HuH-7.5 (cell line): ENCODE measurements at places on chromosomes 1 and 21.

DNA sequence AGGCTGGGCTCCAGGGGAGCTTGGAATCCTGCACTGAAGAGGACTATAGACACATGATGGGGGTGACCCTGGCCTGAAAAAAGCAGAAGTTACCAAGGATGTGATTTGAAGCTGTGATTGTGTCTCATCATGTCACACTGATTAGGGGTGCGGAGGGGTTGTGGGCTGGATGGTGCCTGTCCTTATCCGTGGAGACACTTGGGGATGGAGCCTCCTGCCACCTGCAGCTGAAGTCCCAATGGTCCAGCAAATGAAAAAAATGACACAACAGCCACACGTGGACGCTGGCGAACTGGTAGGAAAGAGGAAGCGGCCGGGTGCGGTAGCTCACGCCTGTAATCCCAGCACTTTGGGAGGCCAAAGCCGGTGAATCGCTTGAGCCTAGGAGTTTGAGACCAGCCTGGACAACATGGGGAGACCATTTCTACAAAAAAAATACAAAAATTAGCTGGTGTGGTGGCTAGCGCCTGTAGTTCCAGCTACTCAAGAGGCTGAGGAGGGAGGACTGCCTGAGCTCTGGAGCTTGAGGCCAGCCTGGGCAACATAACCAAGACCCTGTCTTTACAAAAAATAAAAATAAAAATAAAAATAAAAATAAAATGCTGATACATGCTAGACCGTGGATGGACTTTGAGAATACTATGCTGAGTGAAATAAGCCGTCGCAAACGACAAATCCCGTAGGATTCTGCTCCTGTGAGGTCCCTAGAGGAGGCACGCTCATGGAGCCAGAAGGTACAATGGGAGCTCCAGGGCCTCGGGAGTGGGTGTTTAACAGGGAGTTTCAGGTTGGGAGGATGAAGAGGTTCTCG is 838 bp upstream of the IBA57 start:
- DNase-seq: no peak

GRCh38 chr1:198651650-198652400 is 13.0 kb downstream of the PTPRC start:
- no peak for DNase-seq

GRCh38 chr1:9425859-9426258 is 113.4 kb upstream of the SLC25A33 start:
- DNase-seq: no peak

DNA sequence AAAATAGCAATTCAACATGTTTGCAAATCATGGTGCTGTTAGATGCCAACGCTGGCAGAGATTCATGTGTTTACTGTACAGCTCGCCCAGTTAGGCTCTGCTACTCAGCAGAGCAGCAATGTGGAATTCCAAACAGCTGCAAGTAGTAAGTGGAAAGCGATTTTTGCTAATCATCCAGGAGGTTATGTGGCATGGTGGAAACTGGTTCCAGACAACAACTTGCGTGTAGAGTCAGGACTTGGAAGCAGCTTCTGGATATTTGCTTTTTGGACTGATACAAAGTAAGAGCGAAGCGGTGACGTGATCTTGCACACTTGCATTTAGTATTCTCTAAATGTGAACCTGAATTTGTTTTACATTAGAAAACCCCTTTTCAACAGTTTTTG is 27.1 kb upstream of the HHAT start:
- DNase-seq: no peak

GRCh38 chr1:119254067-119254720 is 113.7 kb upstream of the WARS2 start:
- DNase-seq: peak; percentile 6

- DNase-seq: no peak
Measured at GRCh38 chr1:192575499-192576189, at the start of gene RGS1. TSS of gene RGS1 (plus strand) at chr1:192575773. CDS start at chr1:192575793, 20 bp downstream.

DNA sequence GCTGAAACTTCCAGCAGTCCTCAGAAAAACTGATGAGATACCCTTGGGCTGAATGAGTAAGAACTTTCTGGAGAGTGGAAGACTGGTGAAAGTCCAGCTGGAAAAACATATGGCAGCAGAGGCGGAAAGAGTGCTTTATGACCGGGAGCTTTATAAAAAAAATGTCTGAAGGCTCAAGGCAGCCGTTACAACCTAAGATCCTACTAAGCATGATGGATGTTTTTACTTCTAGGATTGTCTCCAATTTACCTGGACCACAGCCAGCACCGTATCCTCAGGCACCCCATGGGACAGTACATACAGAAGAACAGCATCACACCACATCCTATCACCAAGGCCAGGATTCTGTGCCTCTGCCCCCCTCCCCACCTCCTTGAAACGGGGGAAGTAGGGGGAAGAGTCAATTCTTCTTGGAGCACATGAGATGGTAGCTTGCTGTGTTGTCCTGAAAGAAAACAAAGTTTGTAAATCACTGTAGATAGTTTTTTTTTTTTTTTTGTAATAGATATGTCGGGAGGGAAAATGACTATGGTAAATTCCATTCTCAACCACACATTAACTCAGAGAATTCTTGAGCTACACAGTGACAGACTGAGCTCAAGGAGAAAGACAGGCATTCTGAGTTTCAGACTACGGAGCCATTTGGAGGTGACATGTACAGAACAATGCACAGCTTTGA is 11.8 kb upstream of the IRF2BP2 start:
- DNase-seq: no peak

- DNase-seq: no peak
Measured at GRCh38 chr1:10459184-10459583, 9.4 kb downstream of the CORT start.

DNA sequence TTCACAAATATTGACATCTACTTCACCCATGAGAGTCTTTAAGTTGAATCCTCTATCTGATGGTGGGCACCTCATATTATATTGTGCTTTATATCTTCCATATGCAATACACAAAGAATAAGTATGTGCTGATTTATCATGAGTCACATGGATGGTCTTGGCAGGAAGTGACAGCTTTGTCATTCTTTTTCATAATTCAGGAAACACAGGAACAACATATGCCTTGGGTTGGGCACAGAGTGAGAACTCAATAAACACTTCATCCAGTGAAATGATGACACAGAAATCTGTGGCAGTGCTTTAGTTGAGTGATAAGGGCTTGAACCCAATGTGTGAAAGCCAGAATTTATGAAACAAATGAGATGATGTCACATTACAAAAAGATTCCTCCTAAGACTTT is 41.2 kb downstream of the GADD45A start:
- DNase-seq: no peak

DNA sequence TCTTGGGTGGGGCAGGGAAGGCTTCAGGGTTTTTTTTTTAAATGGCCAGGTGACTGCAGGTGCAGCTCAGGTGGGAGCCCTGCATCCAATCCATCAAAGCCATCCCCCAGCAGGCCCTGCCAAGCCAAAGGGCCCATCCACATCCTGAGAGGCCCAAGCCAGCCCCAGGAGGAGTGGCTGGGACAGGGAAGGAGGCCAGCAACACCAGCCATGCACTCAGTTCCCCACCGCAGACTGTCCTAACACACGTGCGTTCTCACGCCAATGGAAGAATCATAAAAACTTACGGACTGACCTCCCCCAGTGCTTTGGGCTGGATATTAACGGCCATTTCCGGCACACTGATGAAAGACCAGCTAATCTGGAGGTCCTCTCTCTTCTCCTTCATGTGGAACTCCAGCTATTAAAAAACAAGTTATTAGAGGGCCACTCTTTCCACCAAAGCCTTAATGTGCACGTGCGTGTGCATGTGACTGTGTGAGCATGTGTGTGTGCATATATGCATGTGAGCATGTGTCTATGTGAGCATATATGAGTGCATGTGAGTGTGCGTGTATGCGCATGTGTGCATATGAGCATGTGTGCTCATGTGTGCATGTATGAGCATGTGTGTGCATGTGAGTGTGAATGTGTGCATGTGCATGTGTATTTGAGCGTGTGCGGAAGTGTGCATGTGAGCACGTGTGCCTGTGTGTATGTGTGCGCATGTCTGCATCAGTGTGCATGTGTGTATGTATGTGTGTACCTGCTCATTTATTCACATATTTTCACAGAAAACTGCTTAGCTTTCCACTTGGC is 35.1 kb downstream of the C2CD2 start:
- no peak for DNase-seq

DNA sequence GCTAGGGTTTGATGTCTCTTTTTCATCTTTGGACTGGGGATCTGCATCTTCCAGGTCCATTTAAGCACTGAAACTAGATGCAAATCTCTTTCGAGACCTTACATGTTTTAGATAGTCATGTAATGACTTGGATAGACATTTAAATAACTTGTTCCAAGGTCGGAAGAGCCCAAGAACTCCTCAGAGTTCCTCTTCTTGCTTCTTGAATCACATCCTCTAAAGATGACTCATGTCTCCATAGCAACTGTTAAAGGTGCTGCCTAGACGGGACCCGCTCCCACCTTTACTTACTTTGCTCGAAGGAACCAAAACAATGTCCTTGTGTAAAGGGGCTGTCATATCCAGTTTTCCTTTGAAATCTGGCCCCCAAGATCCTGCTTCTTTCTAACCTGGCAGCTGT is 130.0 kb downstream of the EDEM3 start:
- DNase-seq: no peak

GRCh38 chr1:15680131-15680530 is 4.0 kb upstream of the PLEKHM2 start:
- DNase-seq: no peak

GRCh38 chr1:58391056-58391455 is 155.5 kb downstream of the OMA1 start:
- DNase-seq: no peak

DNA sequence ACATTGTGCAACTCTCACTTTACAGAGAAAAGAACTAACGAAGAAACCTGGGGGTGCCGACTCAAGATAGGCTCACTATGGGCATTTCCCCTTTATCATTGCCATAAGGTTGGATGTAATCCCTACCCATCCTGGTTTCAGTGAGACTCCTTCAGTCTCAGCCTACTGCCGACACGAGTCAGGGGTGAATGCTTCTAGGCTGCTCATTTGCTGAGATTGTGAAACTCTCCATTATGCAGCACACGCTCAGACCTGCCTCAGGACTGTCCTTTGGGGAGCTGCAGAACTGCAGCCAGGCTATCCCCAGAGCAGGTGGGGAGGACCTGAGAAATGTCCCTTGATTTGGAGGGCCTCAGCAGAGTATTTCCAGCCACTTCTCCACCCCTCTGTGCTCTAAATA is 22.2 kb downstream of the TSHB start:
- no peak for DNase-seq

DNA sequence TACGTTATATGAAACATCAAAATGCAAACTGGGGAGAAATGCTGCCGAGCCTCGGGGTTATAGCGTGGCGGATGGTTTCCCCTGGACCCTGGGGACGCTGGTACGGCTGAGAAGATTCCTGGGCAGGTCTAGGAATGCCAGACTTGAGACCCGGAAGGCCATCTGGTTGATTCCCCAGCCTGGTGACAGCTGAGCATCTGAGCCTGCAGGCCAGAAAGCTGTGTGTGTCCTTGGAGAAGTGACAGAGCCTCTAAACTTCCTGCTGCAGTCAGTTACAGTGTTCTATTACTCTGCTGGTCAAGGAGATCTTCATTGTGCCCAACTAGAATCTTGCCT is 2.3 kb downstream of the VASH2 start:
- no peak for DNase-seq

DNA sequence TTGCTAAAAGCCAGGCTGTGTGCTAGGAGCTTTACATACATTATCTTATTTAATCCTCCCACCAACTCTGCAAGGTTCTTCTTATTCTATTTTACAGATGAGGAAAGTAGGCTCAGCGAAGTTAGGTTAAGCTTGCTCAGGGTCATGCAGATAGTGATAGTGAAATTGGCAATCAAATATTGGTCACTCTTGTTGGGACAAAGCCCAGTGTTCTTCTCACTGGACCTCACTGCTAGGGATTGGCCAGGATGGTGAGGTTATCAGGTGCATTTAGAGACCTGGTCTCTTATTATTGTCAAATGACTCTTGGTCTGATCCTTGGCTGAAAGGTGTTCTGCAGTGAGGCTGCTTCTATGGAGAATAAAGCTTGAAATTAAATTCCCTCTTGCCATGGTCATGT is 145.1 kb downstream of the CNIH3 start:
- DNase-seq: no peak

DNA sequence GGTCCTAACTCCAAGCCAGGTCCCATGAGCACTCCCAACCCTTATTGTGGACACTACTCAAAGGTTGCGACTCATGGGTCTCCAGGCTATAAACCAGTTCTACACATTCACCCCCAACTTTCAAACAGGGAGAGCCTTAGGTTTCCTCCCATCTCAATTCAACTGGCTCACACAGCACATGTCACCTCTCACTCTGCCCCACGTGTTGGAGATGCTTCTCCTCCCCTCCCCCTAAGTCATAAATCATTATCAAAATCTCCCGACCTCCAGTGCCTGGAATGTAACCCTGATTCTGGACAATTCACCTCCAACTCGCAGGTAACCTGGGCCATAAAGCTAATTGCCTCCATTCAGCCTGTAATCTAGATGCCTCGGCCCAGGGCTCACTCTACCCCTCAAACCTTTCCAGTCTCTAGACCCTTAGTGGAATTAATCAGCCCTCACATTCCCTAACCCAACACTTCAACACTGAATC is 595 bp downstream of the AK2 start:
- DNase-seq: no peak

DNA sequence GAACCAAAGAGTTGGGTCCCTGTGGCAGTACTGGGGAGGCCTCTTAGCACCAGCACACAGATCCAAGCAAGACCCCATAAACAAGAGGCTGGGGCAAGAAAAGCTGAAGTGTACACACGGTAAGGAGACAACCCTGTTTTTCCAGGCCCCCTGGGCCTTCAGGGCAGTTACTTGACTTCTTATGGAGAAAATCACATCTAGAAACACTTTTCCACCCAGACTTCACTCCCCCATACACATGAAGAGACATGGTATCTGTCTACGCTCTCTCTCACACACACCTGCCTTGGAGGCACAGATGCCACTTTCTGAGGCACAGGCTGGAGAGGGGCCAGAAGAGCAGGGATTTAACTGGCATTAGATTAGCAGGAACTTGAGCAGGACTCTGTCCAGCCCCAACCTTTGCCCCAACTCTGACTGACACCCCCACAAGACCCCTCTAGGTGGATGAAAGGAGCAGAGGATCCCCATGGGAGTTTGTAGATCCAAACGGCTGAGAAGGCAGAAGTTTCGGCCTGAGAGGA is 2.2 kb downstream of the CERS2 start:
- DNase-seq: no peak

GRCh38 chr1:21267191-21268077 is 22.8 kb downstream of the ECE1 start:
- DNase-seq: no peak

DNA sequence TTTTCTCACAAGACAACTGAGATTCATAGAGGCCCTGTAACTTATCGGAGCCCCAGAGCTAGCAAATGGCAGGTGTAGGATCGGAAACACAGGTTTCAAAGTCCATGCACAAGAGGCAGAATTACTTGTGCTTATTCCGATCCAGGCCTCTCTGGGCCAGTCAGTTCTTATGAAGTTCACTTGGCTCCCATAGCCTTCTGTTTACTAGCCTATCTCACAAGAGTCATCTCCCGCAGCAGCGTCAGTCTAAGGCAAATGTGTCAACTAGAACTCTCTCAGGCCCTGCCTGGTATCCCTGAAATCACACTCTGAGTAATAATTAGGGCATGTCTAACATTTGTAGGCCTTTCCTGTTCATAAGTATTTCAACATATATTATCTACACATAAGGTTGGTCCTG is 43.3 kb downstream of the PHC2 start:
- DNase-seq: no peak

GRCh38 chr1:21909286-21909759 is 27.8 kb downstream of the HSPG2 start:
- no peak for DNase-seq
